ENCODE measurements at places on chromosomes 12 and 14.

DNA sequence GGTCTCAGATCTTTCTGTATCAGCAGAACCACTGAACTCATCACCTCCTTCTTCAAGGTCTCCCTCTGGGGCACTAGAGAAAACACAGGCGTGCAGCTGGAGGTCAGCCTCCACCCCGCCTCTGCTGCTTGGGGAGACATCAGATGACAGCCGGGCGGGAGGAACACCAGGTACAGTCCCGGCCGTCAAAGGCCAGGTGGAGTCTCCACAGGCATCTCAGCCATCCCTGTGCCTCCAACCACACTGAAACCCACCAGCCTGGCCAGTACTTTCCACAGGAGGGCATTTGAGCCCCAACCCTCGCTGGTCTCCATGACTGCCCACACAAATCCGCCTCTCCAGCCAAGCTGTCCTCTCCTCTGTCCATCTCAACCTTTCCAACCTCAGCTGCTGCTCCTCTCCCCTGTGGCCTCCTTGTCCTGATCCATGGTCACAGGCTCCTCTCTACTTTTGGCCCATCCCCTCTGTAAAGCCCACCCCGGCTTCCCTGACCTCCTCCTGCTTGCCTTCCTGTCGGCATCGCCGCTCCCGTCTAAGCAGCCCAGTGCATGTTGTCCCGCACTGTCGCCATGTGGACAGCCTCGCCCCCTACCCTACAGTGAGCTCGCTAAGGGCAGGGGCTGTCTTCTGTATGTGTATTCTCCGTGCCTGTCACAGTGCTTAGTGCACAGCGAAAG, 21.4 kb upstream of the FKBP4 start:
- no peak for DNase-seq

GRCh38 chr14:102262929-102263462, 42.0 kb downstream of the MOK start:
- DNase-seq = no peak

DNA sequence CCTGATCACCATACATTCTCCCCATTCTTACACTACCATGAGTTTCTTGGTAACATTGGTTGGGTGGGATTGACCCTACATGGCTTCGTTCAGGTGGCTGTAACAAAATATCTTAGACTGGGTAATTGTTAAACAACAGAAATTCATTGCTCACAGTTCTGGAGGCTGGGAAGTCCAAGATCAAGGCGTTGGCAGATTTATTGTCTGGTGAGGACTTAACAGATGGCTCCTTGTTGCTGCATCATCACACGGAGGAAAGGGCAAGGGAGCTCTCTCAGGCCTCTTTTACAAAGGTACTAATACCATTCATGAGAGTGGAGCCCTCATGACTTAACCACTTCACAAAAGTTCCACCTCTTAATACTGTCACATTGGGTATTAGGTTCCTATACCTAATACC, 116.7 kb upstream of the EGLN3 start:
- no peak for DNase-seq

GRCh38 chr12:129911428-129912049, 7.7 kb upstream of the TMEM132D start:
- DNase-seq = no peak

GRCh38 chr14:101470266-101470665, 91.0 kb upstream of the DIO3 start:
- no peak for DNase-seq

DNA sequence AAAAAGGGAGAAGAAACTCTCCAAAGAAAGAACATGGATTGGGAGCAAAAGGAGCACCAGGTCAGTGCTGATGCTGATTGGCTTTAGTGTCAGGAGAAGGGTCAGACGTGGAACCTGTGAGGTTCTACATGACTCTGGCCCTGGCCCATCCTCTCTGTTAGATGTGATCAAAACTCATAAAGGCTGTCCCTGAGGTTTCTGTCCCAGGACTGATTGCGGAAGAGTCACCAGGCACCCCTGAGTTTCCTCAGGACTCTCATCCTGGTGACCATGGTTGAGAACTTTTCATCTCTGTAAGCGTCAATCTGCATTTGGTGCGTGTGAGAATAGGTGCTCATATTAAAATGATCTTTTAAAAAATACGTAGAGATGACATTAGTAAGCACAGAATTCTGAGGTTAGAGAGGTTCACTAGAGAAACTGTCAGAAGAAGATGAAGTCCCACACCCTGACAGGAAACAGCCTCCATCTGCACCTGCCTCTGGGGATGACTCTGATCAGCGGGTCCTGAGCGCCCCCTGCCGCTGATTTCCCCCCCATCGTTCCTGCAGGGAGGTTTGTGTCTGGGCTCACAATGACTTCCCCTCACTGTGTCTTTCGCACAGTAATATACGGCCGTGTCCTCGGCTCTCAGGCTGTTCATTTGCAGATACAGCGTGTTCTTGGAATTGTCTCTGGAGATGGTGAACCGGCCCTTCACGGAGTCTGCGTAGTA, 741.8 kb downstream of the TMEM121 start:
- DNase-seq = peak; percentile 74

DNA sequence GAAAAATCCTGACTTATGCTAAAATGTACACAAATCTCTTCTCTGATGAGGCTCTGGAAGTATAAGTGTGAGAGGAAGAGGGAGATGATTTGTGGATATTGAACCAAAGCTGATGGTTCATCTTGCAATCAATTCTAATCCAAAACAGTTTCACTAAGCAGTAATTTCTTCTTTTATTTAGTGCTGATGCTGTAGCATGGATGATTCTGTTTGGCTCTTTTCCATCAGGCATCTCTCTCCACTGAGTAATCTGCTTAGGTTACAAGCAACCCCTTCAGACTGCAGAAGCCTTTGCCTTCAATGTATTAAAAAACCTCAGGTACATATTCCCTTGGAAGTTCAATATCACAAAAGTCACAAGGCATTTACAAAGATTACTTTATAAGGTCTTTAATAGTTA, 159.1 kb upstream of the CCDC198 start:
- no peak for DNase-seq

GRCh38 chr12:122876731-122877130, 19.2 kb downstream of the VPS37B start:
- DNase-seq = no peak

- DNase-seq = no peak
Measured at GRCh38 chr12:18283831-18284230, 22.5 kb downstream of the PIK3C2G start.

DNA sequence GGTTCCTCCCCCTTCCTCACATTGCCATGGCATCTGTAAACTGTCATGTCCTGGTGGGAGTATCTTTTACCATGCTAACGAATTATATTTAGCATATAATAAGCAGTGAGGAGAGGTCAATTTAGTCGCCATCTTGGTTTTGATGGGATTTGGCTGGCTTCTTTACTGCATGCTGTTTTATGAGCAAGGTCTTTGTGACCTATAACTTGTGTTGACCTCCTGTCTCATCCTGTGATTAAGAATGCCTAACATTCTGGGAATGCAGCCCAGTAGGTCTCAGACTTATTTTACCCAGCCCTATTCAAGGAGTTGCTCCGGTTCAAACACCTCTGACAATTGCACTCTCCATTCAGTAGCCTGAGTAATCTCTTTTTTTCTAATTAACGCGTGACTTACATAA, 2.1 kb upstream of the EIF4B start:
- DNase-seq = no peak

DNA sequence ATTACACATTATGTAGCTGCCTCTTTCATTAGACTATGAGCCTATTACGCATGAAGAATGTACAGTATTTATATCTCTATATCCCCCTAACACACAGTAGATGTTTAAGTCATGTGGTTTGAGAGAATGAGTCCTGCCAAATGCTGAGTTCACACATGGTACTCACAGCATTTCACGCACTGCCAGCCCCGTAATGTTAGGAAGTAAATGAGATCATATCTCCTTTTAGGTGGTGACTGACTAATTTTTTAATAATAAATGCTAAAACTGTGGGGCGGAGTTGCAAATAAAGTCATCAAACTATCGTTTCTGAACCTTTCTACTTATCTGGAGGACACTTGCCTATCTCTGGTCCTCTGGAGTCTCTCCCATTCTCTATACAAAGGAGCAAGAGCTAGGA, 343.8 kb downstream of the ADAMTS20 start:
- DNase-seq = no peak

- DNase-seq = no peak
Measured at GRCh38 chr14:61451891-61452400, 130.6 kb downstream of the PRKCH start.

DNA sequence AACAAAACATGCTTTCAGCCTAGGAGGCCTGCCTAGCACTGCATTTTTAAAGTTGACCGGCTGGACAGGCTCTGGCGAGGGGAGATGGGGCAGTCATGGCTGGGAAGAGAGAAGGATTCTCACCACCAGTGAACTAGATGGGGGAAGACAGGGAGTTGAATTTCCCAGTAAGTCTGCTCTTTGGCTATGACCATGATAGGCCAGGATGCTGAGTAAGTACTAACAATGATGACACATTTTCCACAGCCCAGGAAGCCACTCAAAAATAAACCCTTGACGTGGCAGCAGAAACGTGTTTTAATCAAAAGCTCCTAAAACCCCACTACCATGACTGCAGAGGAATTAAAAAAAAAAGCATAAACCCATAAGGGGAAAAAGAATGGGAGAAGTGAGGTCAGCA, 19.0 kb downstream of the KCTD10 start:
- DNase-seq = no peak

DNA sequence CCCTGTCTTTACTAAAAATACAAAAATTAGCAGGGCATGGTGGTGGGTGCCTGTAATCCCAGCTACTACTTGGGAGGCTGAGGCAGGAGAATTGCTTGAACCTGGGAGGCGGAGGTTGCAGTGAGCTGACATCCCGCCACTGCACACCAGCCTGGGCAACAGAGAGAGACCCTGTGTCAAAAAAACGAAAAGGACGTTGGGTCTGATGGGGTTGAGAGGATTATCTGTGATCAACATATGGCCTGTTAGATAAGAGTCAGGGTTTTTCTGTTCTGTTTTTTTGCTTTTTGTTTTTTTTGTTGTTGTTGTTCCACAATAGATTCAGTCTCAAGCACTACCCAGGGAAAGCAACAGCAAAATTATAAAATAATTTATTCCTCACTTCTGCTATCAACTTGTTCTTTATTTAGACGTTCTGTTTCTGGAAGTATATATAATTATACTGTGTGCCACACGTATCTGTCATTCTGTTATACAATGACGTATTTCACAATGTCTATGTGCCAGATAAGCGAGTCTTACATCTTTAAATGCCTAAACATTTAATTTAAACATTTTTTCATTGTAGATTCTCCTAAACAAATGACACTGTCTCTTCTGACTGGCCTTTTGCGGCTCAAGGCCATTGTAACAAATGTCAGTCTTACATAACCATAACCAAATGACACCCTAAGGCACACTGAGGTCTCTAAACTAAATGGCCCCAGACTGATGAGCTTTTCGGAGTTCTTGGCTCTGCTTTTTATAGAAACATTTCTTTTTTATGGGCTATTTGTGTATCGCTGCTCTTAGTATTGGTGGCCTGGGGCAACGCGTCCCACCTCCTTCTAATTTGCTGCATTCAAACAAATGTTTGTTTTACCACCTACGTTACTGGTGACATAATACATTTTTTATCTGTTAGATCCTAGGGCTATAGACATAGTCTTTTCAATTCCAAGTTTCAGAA, 7.2 kb upstream of the P2RX4 start:
- DNase-seq = no peak

DNA sequence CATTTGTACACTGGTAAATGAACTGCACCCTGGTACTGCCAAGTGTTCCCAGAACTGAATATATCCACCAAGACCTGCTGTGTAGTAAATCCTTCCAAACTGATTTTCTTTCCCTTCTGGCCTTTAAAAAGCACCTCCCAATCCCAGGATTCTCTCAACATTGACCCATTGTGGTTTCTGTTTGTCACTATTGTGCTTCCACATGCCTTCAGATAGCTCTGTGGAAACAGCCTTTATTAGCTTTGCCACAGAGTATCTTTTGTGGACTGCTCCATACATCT, 949 bp upstream of the KIF21A start:
- no peak for DNase-seq

DNA sequence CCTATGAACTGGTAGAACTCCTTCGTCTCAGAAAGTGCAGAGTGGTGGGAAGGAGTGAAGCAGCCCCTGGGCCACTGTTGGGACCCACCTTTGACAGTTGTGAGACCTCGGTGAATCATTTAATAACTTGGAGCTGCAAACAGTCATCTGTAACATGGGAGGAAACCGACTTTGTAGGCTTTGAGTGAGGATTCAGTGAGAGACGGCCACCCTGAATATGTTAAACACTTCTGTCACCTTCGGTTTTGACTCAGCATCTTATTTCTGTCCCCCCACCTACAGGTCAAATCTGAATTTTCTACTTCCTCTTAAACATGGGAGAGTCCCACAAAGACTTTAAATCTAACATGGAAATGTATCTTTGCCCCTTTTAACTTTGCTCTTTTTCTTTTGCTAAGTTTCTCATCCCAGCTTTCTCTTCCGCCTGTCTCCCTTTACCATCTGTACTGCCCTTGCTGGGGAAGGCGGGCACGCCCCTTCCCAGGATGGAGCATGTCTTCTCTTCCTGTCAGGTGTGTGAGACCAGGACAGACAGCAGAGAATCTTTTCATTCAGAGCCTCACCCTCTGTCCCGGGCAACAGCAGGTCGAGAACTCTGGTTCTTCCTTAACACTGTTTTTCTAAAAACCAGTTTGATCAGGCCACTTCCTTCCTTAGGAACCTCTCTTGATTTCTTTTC, 37.1 kb downstream of the ZC3H14 start:
- DNase-seq = no peak

- no peak for DNase-seq
Measured at GRCh38 chr14:91155626-91156089, 41.8 kb downstream of the DGLUCY start.

DNA sequence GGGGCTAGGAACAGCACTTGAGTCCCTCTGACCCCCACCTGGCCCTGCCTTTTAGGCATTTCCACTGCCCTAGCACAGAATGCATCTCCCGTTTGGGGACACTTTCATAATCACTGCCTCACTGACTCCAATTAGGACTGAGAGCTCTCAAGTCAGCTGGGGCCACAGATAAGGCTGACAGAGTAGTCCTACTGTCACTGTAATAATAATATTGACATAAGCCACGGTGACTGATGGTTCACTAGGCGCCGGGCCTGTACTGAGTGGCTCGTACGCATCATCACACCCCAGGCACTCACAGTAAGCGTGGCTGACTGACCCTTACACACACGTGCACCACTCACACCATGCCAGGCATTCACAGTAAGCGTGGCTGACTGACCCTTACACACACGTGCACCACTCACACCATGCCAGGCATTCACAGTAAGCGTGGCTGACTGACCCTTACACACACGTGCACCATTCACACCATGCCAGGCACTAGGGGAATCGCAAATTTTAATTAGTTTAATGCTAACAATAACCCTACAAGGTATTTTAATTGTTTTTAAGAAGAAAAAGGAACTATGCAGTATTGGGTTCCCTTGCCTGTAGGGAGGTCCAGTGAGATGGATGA, 87.7 kb downstream of the CHGA start:
- DNase-seq = no peak

Data from stimulated activated CD8-positive, alpha-beta memory T cell treated with anti-CD3 and anti-CD28 coated beads, Interleukin-12 subunit alpha, Interleukin-12 subunit beta, amount 100 ng/mL, for 1 hour (primary cell).